Dermis blood vessel endothelial cell (primary cell): ENCODE measurements at places on chromosomes 1 and 21. TPM values are rescaled to one million over a fixed set of nuclear protein-coding genes. Genes with fewer than 3 reads are reported as not detected.

DNA sequence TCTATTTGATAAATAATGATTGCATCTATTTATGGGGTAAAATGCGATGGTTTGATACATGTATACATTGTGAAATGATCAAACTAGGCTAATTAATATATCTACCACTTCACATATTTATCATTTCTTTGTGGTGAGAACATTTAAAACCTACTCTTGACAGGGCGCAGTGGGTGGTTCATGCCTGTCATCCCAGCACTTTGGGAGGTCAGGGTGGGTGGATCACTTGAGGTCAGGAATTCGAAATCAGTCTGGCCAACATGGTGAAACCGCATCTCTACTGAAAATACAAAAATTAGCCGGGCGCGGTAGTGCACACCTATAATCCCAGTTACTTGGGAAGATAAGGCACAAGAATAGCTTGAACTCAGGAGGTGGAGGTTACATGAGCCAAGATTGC lies 25.3 kb downstream of the PLEKHA6 start:
- DNase-seq, result no peak

DNA sequence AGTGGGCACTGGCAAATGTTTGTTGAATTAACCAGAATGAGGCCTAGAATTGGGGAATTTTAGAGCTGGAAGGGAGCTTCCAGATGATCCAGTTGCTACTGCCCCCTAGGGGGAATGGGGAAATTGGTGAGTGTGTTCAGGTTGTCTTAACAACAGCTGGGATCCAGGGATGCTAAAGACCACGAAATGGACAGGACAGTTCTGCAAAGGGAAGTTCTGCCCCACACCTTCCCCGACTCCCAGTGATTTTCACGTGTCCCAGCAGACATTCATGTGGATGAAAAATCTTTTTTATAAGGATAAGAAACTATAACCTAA lies 33.9 kb downstream of the TRIM62 start:
- peak; percentile 20 for DNase-seq

DNA sequence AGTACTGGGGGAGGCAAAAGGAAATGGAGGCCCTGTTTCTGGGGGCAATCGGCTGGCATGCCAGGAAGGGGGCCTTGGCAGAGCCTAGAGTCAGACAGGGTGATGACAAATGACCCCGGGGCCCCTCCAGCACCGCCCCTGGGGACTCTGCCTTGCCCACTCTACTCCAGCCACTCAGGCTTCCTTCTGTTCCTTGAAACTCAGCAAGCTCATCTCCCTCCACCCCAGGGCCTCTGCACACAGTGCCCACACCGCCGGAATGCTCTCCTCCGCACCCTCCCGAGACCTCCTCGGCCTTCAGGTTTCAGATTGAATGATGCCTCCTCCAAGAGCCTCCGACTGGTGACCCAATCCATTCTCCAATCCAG lies 122.5 kb upstream of the ZBTB40 start:
- no peak for DNase-seq

DNA sequence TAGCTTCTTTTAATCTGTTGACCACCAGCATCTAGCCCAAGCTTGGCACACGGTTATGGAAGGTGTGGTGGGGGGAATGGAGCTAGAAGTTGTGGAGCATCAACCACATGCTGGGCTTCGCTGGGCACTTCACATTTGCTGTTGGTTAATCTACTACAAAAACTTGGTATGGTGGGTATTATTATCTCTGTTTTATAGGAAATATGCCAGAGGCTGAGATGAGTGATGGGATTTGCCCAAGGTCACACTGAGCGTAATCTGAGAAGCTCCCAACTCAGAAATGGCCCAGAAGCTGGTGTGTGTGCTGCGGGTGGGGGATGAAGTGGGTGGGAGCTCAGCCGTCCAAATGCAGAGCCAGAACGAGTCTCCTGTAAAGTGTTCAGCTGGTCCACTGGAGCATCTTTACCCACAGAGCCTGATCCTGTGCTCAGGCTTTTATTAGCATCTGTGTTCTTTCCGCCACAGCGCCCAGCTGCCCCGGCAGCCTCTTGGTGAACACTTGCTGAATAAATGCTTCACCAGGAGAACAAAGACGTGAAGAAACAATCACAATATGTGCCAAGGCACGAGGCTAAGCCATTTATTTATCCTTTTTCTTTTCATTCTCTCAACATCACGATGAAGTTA lies 98.6 kb upstream of the JUN start:
- no peak for DNase-seq

DNA sequence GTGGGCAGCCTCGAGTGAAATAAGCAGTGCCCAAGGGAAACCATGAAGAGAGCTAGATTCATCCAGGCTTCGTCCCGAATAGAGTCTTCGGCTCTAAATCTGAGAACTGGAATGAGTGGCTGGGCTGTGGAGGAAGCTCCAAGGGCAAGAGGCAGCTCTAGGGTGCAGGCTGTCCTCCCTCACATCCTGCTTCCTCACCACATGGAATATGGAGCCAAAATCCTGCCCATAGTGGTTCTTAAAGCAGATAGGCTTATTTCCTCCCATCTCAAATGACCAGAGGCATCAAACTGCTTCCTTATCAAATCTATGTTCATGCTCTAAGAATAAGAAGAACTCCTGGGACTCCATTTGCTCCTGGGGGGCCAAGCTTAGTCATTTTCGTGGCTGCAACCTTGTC lies 2.5 kb downstream of the IL24 start:
- DNase-seq, result no peak

GON4L gene
- 31.8 and 34.3 TPM in 2 replicates for total RNA-seq

JAM2 gene
- total RNA-seq, result 1.5 and 3.9 TPM in 2 replicates

HEYL gene
- under 0.01 and 0.14 TPM in 2 replicates for total RNA-seq

DHDDS gene
- total RNA-seq, result 44.9 and 64.5 TPM in 2 replicates
